ENCODE measurements at places on chromosomes 7 and 10.

GRCh38 chr10:132397036-132397541 lies at the start of gene PWWP2B:
Gene PWWP2B (plus strand): TSS chr10:132397200. CDS start chr10:132397227, 27 bp downstream.
- DNase-seq, result no peak

DNA sequence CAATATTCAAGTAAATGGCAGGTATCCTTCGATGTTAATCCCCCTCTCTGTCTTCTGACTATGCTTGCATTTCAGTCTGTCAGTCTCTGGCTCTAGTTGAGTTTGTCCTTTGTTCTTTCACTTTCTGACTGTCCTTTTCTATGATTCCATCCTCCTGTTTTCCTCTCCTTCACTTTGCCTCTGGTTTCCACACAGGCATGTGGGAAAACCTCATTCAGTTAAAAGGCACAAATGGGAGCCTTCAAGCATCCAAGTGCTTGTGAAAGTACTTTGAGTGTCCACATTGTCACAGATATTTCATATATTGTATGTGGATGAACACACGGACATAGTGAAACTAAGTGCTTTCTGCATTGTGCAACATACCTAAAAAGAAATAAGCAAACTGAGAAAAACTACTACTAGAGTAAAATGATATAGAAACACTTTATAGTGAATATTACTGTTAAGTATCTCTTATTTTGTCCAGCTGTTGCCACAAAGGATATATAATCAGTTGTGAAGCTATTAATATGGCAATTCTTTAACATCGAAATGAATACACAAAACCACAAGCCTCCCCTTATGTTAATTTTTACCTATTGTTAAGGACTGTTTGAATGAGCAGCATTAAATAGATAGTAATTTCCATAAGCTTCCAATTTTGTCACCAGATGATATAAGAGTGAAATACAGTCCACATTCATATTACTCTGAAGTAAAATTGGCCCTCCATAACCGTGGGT lies 71.7 kb downstream of the NRBF2 start:
- no peak for DNase-seq

GRCh38 chr7:68247571-68247970 lies 1250.9 kb downstream of the TYW1 start:
- DNase-seq, result no peak

DNA sequence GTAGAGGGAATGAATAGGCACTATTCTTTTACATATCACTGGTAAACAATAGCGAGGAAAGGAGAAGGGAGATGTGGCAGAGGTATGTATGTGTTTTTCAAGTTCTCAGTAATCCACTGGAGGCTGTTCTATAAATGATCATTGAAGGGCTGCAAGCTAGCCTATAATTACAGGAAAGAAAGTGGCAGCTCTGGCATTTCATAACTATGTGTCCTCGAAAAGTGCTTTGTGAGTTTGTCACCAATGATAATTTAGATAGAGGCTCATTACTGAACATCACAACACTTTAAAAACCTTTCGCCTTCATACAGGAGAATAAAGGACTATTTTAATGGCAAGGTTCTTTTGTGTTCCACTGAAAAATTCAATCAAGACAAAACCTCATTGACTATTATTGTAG lies 235.1 kb downstream of the FOXP2 start:
- DNase-seq, result no peak

GRCh38 chr7:74449809-74450397 lies 3.8 kb upstream of the GTF2IRD1 start:
- DNase-seq, result no peak
